ENCODE measurements at places on chromosomes 3 and 15.

DNA sequence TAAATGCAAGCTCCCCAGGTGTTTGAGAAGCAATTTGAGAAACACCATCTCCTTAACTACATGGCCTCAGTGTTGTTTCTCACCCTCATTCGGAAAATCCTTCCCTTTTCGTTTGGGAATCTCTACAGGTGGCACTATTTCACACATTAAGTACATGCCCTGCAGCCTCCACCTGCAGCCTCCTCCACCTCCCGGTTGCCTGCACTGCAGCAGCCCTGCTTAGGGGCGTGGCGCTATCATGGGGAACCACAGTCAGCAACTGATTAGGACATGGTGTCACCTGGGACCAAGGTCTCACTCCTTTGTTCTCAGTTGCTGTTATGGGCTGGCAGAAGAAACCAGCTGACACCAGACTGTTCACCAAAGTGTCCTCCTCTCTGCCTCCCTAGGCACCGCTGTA is 11.7 kb upstream of the ZNF774 start:
- peaks cover 33% of the 10 kb centered on the region for H3K4me1 ChIP-seq
- H3K36me3 ChIP-seq: no peaks in the 10 kb centered on the region
- H3K27me3 ChIP-seq: no peaks in the 10 kb centered on the region
- no peak for DNase-seq
- no peak overlapping the region for H3K4me3 ChIP-seq

- DNase-seq: no peak
- H3K4me1 ChIP-seq: peaks cover 27% of the 10 kb centered on the region
- no peaks in the 10 kb centered on the region for H3K27me3 ChIP-seq
- peak overlapping the region; percentile 9 for H3K27ac ChIP-seq
- no peaks in the 10 kb centered on the region for H3K36me3 ChIP-seq
Observed at GRCh38 chr3:156760333-156760732, 65.8 kb upstream of the LEKR1 start.

DNA sequence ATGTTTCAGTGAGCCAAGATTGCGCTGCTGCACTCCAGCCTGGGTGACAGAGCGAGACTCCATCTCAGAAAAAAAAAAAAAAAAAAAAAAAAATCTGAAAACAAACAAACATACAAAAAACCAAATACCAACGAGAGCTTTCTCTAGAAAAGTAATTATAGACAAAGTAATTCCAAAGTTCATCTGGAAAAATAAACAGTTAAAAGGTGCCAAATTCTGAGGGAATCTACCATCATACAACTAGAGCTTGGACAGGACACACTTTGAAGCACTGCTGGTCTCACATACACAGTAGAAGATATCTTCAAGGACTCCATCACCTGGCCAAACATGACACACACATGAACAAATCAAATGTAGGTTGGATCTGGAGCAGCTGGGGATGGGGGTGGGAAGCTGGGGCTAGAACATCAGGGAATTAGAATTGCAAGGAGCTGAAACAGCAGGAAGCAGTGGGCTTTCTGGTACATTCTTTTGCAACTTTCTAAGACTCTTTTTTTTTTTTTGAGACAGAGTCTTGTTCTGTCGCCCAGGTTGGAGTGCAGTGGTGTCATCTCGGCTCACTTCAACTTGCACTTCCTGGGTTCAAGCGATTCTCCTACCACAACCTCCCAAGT is 41.1 kb upstream of the CTSH start:
- H3K27me3 ChIP-seq: no peaks in the 10 kb centered on the region
- no peak overlapping the region for H3K27ac ChIP-seq
- H3K36me3 ChIP-seq: no peaks in the 10 kb centered on the region
- no peak overlapping the region for H3K4me3 ChIP-seq

DNA sequence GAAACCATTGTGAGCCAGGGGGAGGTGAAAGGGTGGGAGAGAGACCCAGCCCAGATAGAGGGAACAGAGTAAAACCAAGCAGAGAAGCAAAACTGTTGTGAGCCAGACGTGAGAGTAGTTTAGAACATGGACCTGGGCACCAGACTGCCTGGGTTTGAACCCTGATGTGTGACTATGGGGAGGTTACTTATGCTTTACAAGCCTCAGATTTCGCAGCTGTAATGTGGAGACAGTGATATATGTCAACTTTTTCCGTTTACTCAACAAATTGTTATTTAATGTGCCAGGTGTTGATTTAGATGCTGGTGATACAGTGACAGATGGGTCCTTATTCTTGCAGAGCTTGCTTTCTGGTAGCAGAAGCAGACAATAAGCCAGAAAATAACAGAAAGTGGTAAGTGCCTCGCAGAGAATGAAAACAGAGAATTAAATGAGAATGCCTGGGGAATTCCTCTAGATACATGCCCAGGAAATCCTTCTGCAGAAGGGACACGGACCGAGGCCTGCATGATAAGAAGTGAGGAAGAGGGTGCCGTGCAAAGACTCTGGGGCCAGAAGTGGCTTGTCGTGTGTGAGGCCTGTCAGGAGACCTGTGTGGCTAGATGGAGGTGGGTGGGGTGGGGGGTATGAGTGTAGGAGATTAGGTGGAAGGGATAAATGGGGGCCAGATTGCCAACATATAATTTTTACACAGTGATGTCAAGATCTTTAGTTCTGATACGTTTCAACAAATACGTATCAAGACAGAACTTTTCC is 15.0 kb downstream of the KAT2B start:
- H3K36me3 ChIP-seq: no peaks in the 10 kb centered on the region
- no peaks in the 10 kb centered on the region for H3K27me3 ChIP-seq
- no peak for DNase-seq
- peak overlapping the region; percentile 78 for H3K27ac ChIP-seq

- H3K27ac ChIP-seq: no peak overlapping the region
- no peak overlapping the region for H3K4me3 ChIP-seq
- DNase-seq: no peak
- no peaks in the 10 kb centered on the region for H3K36me3 ChIP-seq
- H3K27me3 ChIP-seq: no peaks in the 10 kb centered on the region
- peaks cover 4% of the 10 kb centered on the region for H3K4me1 ChIP-seq
Observed at GRCh38 chr3:188931036-188931435, 240.7 kb upstream of the TPRG1 start.

Measured in esophagus squamous epithelium (tissue), 5 donors.